ENCODE measurements at places on chromosomes 5 and 9. TPM values are rescaled to one million over a fixed set of nuclear protein-coding genes. Genes with fewer than 3 reads are reported as not detected.

Gene ROR2
- not detected for total RNA-seq

Gene RIMOC1
- 32.0 TPM for total RNA-seq

Gene EIF4E1B
- not detected for total RNA-seq

Gene B4GALT7
- 35.3 TPM for total RNA-seq

- H3K36me3 ChIP-seq = no peaks in the 10 kb centered on the region
- H3K4me1 ChIP-seq = peaks cover 19% of the 10 kb centered on the region
- DNase-seq = no peak
These were observed 52.3 kb upstream of the EGFL7 start for GRCh38 chr9:136610426-136610825.

DNA sequence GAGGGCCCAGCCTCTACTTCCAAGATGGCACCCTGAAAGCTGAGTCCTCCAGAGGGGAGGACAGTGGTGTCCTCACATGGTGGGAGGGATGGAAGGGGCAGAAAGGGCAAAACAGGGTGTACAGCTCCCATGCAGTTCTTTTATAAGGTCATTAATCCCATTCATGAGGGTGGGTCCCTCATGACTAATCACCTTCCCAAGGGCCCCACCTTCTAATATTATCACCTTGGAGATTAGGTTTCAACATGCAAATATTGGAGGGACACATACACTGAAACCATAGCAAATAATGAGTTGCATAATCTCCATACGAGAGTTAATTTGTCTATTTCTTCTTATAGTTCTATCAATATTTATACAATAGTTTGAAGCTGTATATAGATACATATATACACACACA lies 5.8 kb upstream of the ZBTB43 start:
- H3K4me1 ChIP-seq = no peaks in the 10 kb centered on the region
- H3K36me3 ChIP-seq = no peaks in the 10 kb centered on the region
- H3K27ac ChIP-seq = no peak overlapping the region
- no peak overlapping the region for H3K4me3 ChIP-seq

GRCh38 chr5:123150089-123150488 lies 61.0 kb downstream of the PRDM6 start:
- no peaks in the 10 kb centered on the region for H3K36me3 ChIP-seq
- no peak overlapping the region for H3K27ac ChIP-seq
- H3K4me3 ChIP-seq = no peak overlapping the region
- no peaks in the 10 kb centered on the region for H3K4me1 ChIP-seq
- peaks cover 1% of the 10 kb centered on the region for H3K27me3 ChIP-seq

- H3K36me3 ChIP-seq = no peaks in the 10 kb centered on the region
- H3K4me3 ChIP-seq = no peak overlapping the region
- no peak for DNase-seq
- no peaks in the 10 kb centered on the region for H3K4me1 ChIP-seq
- H3K27ac ChIP-seq = no peak overlapping the region
These were observed 35.4 kb downstream of the PRLR start for GRCh38 chr5:35194635-35195471.

DNA sequence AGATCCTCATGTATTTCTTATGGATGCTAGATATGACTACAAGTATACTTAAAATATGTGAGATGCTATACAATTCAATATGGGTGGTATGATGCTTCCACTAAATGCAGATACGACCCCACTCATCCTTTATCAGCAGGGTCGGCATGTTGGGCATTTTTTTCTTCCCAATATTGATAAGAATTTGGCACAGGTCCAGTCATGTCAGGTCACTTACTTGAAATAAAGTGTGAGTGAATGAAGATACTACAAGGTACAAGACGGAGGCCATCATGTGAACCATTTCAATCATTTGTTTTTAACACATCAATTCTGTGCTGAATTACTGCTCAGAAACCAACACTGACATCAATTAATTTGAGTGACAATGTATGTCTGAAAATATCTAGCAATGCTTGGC lies 146.9 kb upstream of the GNA14 start:
- no peak overlapping the region for H3K4me3 ChIP-seq
- no peak overlapping the region for H3K27ac ChIP-seq
- H3K36me3 ChIP-seq = no peaks in the 10 kb centered on the region
- peaks cover 12% of the 10 kb centered on the region for H3K4me1 ChIP-seq
- DNase-seq = no peak

DNA sequence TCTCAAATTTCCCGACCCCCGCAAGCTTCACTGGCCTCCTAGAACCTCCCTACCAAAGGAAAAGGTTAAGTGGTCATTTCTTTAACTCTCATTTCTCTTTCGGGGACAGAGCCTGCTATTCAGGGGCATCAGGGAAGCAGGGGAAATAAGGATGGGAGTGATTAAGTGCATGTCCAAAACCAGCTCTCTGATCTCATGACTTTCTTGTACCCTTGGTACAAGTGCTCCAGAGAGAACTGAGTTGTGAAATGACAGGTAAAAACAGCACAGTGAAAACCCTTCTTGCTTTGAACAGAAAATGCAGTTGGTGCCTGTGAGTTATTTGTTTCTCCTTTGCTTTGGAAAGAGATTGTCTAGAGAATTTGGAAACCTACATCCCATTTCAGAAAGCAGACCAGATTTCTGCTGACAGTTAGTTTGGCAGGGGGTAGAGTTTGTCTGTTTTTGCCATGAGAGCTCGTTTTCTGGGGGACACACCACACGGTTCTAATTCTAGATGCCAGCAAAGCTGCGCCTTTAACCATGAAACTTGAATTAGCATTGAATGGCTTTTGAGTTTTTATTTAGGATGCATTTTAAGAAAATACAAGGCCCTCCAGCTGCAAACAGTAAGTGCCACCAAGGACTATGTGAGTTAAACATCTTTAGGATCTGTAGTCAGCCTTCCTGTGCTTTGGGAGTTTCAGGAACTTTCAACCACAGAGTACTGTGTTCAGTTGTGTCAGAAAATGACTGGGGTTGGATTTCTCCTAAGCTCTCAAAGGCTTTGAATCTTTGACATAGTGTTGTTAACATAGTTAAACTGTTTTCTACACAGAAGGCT lies 161.7 kb upstream of the LHFPL2 start:
- no peaks in the 10 kb centered on the region for H3K36me3 ChIP-seq
- no peak overlapping the region for H3K27ac ChIP-seq
- H3K4me3 ChIP-seq = no peak overlapping the region
- peaks cover 13% of the 10 kb centered on the region for H3K4me1 ChIP-seq
- DNase-seq = no peak
- no peaks in the 10 kb centered on the region for H3K27me3 ChIP-seq

DNA sequence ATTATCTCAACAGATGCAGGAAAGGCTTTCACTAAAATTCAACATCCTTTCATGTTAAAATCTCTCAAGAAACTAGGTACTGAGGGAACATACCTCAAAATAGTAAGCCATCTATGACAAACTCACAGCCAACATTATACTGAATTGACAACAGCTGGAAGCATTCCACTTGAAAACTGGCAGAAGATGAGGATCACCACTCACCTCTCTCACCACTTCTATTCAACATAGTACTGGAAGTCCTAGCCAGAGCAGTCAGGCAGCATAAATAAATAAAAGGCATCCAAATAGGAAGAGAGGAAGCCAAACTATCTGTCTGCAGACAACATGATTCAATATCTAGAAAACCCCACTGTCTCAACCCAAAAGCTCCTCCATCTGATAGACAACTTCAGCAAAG lies 203.6 kb upstream of the GRAMD2B start:
- H3K4me3 ChIP-seq = no peak overlapping the region
- DNase-seq = no peak
- no peak overlapping the region for H3K27ac ChIP-seq
- H3K27me3 ChIP-seq = no peaks in the 10 kb centered on the region
- H3K4me1 ChIP-seq = no peaks in the 10 kb centered on the region
- no peaks in the 10 kb centered on the region for H3K36me3 ChIP-seq

- H3K27ac ChIP-seq = no peak overlapping the region
- H3K36me3 ChIP-seq = no peaks in the 10 kb centered on the region
- peak; percentile 37 for DNase-seq
- no peak overlapping the region for H3K4me3 ChIP-seq
These were observed 8.8 kb upstream of the IGFBPL1 start for GRCh38 chr9:38432922-38433510.

DNA sequence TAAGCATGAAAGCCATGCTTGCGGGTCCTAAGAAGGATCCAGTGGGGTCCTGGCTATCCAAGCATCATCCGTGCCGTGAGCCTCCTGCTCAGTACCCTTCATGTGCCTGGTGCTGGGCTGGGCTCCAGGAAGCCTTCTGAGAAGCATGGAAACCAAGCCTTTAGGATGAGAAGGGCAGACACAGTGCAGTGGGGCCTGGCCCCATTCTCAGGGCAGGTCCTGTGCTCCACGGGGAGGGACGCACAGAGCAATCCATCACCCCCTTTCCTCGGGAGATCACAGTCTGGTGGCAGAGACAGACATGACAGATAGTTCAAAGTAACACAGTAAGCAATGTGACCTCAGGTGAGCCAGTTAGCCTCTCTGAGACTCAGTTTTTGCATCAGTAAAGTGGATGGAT lies 76.9 kb downstream of the RGS3 start:
- H3K4me1 ChIP-seq = no peaks in the 10 kb centered on the region
- H3K36me3 ChIP-seq = peaks cover 87% of the 10 kb centered on the region
- no peak for DNase-seq
- no peak overlapping the region for H3K4me3 ChIP-seq

DNA sequence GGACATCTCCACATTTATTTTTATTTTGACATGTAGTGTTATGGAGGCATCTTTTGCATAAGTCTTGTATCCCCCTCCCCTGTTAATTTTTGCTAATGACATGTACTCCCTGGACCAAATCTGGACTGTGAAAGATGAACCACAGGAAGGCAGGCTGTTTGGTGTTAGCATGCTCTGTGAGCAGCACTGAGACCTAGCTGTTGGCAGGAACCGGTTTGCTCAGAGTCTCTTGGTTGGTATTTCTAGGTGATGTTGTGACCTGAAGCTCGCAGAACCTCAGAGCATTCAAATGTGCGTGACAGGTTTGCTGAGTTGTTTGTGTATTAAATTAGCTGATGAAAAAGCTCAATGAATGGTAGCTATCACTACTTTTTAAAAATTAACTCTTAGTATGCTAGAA lies 53.6 kb upstream of the PHF2 start:
- no peak overlapping the region for H3K27ac ChIP-seq
- no peak for DNase-seq
- H3K36me3 ChIP-seq = peaks cover 6% of the 10 kb centered on the region
- no peak overlapping the region for H3K4me3 ChIP-seq
- H3K27me3 ChIP-seq = no peaks in the 10 kb centered on the region

- no peaks in the 10 kb centered on the region for H3K27me3 ChIP-seq
- H3K36me3 ChIP-seq = no peaks in the 10 kb centered on the region
- H3K4me1 ChIP-seq = no peaks in the 10 kb centered on the region
- DNase-seq = no peak
These were observed 47.3 kb downstream of the WNK2 start for GRCh38 chr9:93231121-93231694.
